ENCODE measurements at places on chromosomes 12 and 14.
A peak's percentile ranks its signal among the peaks of the same experiment; 100 is the strongest.

DNA sequence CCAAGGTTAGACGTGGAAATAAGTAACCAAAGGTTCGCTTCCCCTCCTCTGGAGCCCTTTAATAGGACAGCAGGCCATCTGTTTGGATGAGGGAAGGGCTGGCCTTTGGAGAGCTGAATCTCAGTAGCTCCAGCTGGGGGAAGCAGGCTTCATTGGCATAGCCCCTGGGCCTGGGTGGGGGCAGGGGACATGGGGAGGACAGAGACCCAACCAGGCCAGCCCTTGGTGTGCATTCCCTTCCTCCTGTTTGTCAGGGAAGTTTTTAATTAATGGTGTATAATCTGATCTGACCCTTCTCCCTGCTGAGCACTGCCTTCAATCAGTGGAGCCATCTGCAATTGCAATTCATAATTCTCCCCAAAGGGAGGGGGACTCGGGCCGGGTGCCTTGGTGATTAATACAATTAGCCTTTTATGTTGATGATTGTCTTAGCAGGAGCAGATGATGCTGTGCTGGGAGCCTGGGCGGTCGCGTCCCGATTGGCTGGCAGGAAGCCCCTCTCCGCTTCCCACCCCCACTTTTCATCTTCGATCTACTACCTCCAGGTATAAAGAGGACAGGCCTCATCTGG, 6.4 kb downstream of the AQP6 start:
- no peak for DNase-seq

- DNase-seq: peak; percentile 35
These were observed 65.1 kb upstream of the CPM start for GRCh38 chr12:68998041-68998440.

GRCh38 chr14:58846682-58847465, 209.1 kb downstream of the DACT1 start:
- no peak for DNase-seq

- DNase-seq: no peak
These were observed 370.2 kb upstream of the SFSWAP start for GRCh38 chr12:131340616-131341210.

DNA sequence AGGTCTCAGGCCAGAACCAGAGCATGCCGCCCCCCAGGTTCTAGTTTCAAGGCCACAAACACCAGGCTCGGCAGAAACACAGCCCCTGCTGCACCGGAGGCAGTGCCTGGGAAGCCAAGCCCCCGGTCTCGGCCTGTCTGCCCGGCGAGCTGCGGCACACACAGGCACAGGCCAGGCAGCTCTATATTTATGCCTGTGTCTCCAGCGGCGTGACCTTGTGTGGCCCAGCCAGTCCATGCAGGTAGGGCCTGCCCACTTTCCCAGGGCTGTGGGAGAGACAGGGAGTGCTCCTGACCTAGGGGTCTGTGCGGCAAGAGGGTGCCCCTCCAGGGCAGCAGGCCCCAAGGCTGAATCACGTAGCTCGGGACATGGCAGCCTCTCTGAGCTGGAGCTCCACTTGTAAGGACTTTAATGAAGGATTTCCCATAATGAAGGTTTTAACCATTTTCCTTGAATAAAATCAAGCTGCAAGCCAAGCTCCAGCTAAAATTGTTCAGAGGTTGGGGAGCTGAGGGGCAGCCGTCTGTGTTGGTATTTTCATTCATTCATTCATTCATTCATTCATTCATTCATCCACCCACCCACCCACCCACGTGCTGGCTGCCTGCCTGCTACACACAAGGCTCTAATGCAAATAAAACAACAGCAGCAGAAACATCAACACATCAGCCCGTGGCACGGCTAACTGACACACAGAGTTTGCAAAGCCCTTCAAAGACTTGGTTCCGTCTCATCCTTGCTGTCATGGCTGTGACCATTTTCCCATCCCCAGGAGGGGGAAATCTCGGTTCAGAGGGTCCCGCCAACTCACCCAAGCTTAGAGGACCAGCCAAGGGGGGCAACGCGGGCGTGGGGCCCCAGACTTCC, 92.0 kb downstream of the RFLNA start:
- no peak for DNase-seq

GRCh38 chr12:49864798-49865090, 21.8 kb upstream of the BCDIN3D start:
- no peak for DNase-seq

DNA sequence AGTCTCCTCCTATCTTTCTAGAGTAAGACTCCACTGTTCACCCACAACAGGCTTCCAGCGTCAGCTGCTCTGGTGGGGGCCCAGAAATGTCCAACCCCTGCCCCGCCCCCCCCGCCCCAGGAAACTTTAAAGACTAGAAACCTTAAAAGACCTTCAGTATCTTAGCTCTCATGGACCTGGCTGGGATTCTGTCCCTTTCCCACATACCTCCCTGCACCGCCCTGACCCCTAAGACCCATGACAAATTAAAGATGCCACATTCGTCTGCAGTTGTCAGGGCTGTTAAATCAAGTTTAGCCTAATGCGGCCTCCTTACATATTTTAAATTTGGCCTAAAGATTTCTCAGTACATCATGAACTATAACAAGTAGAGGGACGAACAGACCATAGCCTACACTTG, 10.0 kb upstream of the SERPINA10 start:
- no peak for DNase-seq

- no peak for DNase-seq
These were observed 33.8 kb upstream of the IRF2BPL start for GRCh38 chr14:77062261-77062660.

DNA sequence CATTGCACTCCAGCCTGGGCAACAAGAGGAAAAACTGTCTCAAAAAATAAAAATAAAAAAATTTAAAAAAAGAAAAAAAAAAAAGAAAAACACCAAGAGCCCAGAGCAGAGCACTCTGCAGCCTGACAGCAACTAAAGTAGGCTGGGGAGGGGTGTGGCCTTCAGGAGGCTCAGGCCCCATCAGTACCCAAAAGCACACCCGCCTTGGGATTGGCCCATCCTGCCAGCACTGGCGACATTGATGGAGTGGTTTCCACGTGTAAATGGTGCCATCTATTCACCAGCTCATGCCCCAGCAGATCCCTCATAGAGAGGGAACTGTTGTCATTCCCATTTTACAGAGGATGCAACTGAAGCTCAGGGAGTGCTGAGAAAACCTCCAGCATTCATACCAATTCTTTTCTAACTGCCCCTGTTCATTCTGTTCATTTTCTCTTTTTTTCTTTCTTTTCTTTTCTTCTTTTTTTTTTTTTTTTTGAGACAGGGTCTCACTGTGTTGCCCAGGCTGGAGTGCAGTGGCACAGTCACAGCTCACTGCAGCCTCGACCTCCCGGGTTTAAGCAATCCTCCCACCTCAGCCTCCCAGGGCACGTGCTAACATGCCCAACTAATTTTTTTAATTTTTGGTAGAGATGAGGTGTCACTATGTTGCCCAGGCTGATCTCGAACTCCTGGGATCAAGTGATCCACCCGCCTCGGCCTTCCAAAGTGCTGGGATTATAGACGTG, 89.3 kb downstream of the IRF2BPL start:
- DNase-seq: no peak

GRCh38 chr12:42130672-42131402, 13.8 kb downstream of the GXYLT1 start:
- DNase-seq: no peak

- DNase-seq: peak; percentile 10
These were observed 644 bp upstream of the PPP4R4 start for GRCh38 chr14:94173471-94173884.

- no peak for DNase-seq
These were observed 25.4 kb upstream of the PLEKHD1 start for GRCh38 chr14:69459122-69459521.

DNA sequence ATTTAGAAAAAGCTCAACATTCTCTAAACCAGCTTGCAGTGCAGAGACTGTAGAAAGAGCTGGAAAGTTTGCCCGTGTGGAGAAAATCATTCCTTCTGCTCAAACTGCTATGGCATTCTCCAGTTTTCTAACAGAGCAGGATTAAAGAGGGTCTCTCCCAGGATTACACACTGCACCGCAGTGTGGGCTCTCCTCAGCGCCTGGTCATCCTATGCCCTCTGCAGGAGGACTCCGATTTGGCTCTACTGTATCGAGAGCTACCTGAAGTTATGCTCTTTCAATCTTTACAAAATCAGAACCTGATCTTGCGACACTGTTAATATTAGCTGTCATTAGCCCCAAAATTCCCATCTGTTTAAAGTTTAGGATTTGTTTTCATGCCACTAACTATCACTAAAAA, 33.0 kb downstream of the BHLHE41 start:
- no peak for DNase-seq

GRCh38 chr14:75422169-75422568, 5.7 kb upstream of the JDP2 start:
- DNase-seq: peak; percentile 59

DNA sequence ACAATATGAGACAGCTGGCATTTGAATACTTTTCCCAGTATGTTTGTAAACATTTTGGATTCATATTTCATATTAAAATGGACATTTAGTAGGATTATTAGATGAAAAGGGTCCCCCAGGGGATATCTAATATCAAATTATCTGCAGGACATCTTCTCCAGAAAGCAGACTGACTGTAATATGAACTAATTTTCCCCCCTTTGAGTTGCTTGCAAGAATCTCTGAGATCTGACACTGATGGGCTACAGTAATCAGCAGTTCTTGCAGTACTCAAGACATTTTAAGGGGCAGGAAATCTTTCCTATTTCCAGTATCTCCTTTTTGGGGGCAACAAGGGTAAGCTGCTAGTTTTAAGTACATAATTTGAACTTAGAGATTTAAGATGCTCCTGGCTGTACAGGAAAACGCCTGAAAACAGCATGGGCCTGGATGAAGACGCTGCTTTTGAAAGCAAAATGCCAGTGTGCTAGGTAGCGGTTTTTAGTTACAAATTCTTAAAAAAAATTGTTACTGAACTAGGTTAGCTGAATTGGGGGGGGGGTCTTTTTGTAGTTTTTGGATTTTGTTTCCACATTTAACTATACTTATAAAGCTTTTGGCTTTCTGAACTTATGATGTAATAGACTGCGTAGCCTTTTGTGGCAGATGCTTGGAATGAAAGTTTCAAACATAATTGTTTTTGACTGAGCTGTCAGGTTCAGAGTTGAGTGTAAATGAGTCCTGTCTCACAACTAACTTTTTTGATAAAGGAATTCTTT, 2.2 kb downstream of the FRMD6 start:
- DNase-seq: no peak

- no peak for DNase-seq
These were observed 523.0 kb upstream of the FOXG1 start for GRCh38 chr14:28243600-28243999.

DNA sequence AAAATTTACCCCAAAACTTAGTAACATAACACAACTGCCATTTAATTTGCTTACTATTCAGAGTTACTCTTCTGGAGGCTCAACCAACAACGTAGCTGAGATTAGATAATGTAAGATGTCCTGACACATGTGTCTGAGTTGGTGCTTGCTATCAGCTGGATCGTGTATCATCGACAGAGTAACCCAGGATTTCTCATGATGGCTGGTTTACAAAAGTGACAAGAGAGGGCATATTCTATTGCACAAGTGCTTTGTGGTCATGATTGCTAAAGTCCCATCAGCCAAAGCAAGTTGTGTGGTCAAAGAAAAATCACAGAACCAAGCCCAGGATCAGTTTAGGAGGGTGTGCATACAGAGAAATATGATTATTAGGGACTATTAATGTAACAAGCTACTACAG, 73.4 kb downstream of the CAPZA3 start:
- peak; percentile 78 for DNase-seq

Data from inflammatory macrophage treated with lipopolysaccharide for 1 hour (primary cell).